NCI-H345 (cell line): ENCODE measurements at places on chromosomes 1 and 21.

DNA sequence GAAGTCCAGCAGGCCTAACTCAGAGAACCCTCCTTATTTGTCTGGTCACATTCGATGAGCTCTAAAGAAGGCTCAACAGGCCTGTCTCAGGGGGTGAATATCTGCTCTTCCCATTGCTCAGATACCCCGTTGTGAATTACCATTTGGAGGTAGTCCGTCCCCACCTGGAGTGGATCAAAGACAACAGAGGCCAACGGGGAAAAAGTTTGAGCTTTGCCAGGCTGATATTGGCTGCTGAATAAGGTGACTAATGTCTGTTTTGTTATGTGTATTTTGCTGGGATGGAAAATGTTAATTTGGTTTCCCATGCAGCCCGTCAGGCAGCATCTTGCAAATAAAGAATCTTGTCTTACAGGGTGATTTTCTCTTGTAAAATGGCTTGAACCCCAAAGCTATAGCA, 69.2 kb upstream of the EPS8L3 start:
- DNase-seq = no peak

- no peak for DNase-seq
Observed at GRCh38 chr1:42469727-42470126, 6.6 kb downstream of the CCDC30 start.

DNA sequence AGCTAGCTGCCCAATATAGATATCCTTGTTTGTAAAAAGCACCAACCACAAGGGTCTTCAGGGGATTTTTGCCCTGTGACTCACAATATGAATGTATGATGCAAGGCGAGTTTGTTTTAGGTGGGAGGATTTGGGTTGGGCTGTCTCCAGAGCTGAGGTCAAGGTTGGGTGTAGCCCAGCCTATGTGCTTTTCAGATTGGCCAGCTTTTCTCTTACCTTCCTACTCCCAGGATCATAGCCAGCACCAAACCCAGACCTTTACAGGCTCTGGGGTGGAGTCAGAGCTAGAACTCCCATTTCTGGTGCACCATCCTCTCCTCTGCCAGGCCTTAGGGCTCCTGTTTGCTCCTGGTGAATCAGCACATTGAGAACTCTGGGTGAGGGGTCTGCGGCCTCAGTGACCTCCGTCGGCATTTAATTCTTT, 55.6 kb upstream of the GCLM start:
- no peak for DNase-seq

- DNase-seq = no peak
Observed at GRCh38 chr1:31244326-31244725, 4.6 kb upstream of the NKAIN1 start.

- no peak for DNase-seq
Observed at GRCh38 chr1:66788231-66788939, 12.7 kb downstream of the INSL5 start.

DNA sequence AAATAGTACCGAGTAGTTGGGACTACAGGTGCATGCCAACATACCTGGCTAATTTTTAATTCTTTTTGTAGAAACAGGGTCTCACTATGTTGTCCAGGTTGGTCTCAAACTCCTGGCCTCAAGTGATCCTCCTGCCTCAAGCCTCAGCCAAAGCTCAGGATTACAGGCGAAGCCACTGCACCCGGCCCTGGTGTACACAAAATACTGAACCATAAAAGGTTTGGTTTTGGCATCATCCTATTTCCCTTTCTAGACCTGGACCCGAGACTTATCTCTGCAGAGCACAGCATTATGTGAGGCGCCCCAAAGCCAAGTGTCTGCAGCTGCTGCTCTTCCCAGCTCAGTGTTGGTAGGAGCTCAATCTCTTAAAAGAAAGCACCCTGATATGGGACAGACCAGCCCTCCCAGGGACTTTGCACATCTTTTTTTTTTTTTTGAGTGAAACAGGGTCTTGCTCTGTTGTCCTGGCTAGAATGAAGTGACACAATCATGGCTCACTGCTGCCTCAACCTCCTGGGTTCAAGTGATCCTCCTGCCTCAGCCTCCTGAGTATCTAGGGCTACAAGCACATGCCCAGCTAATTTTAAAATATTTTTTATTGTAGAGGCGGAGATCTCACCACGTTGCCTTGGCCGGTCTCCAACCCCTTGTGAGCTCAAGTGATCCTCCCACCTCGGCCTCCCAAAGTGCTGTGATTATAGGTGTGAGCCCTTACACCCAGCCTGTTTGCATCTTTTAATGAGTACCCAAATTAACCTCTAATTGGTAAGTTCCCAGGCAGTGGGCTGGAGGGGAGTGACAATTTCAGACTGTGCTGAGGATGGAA, 20.4 kb downstream of the TEX35 start:
- DNase-seq = no peak

GRCh38 chr1:107122225-107122624, 18.6 kb upstream of the NTNG1 start:
- no peak for DNase-seq

DNA sequence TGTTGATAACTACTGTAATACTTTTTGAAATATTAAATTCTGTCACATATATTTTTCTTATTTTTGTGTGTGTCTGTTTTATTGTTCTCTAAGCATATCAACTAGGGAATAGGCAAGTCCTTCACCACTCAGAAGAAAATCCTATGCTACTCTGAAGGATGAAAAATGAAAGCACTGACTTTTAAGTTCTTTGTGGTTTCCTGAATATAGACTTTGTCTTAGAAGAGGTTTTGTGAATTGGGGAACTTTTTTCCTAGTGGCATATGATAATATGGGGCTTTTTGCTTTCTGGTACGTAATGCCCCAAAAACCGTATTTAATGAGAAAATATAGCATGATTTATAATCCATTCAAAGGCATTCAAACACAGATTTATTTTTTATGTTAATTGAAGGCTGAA, 136.0 kb downstream of the SNX7 start:
- DNase-seq = no peak

GRCh38 chr1:61670016-61670415, 54.9 kb downstream of the TM2D1 start:
- DNase-seq = no peak

- peak; percentile 62 for DNase-seq
Observed at GRCh38 chr1:116824631-116825206, 70.5 kb downstream of the CD2 start.

DNA sequence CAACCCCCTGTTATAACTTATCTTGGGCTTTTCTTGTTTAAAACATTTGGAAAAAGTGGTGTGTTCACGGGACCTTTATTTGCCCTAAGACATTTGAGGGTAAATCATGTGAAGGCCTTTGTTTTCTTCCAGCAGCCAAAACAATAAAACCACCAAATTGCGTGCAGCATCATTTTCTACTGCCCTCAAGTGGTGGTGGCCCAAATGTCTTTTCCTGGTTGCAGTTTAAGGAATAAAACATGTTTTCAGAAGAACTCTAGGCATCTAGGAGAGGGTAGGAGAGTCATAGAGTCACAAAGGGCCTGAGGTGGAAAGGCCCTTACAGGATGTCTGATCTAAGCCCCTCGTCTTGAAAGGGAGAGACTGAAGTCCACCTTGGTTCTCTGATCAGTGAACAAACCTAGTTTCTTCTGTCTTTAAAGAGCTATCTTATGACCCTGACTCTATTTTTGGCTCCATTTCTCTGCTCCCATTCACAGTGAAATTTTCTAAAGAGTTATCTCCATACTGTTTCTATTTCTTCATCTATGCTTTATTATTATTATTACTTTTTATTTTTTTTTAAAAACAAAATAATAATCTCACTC, 16.0 kb upstream of the EPS15 start:
- peak; percentile 5 for DNase-seq

GRCh38 chr1:167890400-167890799, 23.5 kb downstream of the ADCY10 start:
- DNase-seq = no peak

DNA sequence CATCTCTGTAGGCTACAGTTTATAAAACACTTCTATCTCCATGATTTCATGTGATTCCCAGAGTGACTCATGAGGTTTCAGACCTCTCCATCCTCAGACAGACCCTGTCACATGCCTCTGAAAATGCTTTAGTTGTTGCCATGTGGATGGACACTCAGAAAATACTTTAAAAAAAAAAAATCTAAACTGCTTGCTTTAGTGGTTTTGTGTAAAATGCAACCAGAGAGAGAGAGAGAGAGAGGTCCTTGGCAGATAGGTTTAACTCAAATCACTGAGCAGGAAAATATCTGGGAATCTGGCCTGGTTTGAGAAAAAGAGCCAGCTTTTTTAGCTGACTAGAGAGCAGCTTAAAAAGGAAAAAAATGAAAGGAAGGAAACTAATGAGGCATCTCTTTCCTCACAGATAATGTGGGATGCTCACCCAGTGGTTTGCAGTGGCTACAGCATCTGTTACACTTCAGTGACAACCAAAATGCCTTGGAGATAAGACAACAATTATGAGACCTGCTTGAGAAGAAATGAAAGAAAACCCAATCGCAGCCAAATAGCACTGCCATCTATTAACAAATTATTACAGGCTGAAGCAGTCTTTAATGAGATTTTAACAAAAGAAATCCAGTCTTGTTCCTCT, 54.6 kb upstream of the SYT14 start:
- DNase-seq = no peak

DNA sequence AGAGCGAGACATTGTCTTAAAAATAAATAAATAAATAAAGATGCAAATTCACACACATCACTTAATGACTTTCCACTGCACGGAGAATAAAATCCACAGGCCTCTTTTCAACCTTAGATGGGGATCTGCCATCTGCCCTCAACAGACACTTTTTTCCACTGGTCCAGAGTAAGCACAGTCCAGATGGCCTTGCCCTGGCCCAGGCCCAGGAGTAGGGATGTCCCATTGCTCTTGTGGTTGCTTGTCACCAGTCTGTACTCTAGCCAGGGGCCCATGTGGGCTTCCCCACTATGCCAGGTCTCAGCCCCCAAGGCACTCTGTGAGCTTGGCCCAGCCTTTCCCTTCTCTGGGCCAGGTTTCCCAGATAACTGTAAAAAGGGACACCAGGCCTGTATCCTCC, 17.4 kb downstream of the PLOD1 start:
- no peak for DNase-seq

DNA sequence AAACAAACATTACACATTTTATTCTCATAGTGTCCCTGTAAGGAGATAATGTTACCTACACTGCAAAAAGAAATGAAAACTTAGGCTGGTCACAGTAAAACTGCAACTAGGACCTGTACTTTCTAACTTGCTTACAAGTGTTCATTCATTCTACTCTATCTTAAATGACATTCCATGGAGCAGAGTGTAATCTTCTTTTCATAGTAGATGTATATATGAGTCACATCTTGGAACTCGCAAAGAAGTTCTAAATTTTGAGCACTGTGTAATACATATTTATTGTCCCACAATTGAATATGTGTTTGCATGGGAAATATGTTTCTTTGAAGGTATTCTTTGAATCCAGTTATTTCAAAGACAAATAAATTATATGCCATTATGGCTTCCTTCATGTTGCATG, 1258.5 kb upstream of the ADGRL2 start:
- no peak for DNase-seq

DNA sequence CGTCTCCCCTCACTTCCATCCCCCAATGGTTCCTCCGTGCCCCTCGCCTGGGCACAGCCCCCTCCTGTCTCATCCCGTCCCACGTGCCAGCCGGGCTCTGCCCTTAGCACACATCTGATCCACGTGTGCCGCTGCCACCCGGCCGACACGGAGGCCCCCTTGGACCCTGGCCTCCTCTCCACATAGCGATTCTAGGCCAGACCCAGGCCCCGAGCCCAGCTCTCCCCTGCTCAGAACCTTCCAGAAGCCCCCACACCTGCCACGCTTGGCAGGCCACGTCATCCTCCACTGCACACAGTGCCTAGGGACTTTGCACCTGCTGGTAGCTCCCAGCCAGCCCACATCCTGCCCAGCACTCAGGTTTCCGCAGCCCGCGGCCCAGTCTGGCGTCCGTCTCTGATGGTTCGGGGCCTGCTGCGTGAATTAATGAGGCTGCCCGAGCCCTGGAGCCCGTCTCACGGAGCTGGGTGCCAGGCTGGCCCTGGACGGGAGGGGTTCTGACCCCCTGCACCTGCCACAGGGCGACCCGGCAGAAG, 20.1 kb downstream of the PLCH2 start:
- DNase-seq = no peak

DNA sequence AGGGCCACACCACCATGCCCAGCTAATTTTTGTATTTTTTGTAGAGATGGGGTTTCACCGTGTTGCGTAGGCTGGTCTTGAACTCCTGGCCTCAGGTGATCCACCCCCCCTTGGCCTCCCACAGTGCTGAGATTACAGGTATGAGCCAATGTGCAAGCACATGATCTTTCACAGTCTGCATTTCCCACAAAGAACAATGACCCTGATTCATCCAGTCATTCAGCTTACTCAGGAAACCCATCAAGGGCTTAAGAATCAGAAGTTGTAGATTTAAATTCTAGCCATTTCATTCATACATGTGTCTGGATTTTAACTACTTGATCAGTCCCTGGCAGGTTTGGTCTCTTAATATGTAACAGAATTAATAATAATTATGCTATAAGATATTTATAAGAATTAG, 2065.7 kb downstream of the MRPL39 start:
- no peak for DNase-seq

GRCh38 chr1:181768211-181768929, 285.1 kb downstream of the CACNA1E start:
- no peak for DNase-seq

GRCh38 chr1:210234329-210234757, 1.7 kb downstream of the SERTAD4 start:
- DNase-seq = no peak

GRCh38 chr1:51175278-51175677, 60.8 kb upstream of the RNF11 start:
- DNase-seq = no peak

GRCh38 chr1:224612246-224612645, 3.9 kb upstream of the CNIH3 start:
- no peak for DNase-seq

DNA sequence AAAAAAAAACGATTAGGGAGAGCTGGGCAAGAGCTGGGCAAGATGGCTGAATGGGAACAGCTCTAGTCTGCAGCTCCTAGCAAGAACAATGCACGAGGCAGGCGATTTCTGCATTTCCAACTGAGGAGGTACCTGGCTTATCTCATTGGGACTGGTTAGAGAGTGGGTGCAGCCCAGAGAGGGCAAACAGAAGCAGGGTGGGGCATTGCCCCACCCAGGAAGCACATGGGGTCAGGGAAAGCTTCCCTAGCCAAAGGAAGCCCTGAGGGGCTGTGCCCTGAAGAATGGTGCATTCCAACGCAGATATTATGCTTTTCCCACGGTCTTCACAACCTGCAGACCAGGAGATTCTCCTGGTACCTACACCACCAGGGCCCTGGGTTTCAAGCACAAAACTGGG, 251.6 kb downstream of the GPATCH2 start:
- no peak for DNase-seq

- no peak for DNase-seq
Observed at GRCh38 chr1:22579541-22580155, 16.4 kb downstream of the EPHA8 start.

DNA sequence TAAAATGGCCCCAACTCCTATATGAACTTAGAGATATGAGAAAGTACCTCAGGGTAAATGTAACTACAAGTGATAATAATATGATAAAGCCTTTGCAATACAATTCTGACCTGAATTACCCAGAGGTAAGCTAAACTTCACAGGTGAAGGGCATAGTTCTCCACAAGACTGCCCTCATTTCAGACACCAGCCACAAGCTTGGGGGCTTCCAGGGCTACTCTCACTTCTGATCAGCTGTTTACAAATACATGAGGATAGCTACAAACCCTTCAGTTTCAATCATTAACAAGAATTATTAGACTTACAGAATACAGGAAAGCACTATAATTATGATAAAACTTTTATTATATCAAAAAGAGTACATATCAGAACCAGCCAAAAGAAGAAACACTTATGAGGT, 18.7 kb upstream of the DPH5 start:
- no peak for DNase-seq

GRCh38 chr21:39094847-39095579, 88.2 kb downstream of the PSMG1 start:
- DNase-seq = no peak

- DNase-seq = no peak
Observed at GRCh38 chr1:93917302-93917701, 8.1 kb upstream of the GCLM start.
